ENCODE measurements at places on chromosomes 6 and 20.
A peak's percentile ranks its signal among the peaks of the same experiment; 100 is the strongest.

GRCh38 chr6:10962673-10963072, 75.8 kb downstream of the SYCP2L start:
- peak; percentile 59 for DNase-seq

GRCh38 chr20:61902221-61902869, 163.3 kb downstream of the TAF4 start:
- DNase-seq = no peak

- DNase-seq = peak; percentile 90
Observed at GRCh38 chr6:140062043-140063020, 687.9 kb upstream of the CITED2 start.

GRCh38 chr6:139711804-139712585, 337.5 kb upstream of the CITED2 start:
- peak; percentile 59 for DNase-seq

DNA sequence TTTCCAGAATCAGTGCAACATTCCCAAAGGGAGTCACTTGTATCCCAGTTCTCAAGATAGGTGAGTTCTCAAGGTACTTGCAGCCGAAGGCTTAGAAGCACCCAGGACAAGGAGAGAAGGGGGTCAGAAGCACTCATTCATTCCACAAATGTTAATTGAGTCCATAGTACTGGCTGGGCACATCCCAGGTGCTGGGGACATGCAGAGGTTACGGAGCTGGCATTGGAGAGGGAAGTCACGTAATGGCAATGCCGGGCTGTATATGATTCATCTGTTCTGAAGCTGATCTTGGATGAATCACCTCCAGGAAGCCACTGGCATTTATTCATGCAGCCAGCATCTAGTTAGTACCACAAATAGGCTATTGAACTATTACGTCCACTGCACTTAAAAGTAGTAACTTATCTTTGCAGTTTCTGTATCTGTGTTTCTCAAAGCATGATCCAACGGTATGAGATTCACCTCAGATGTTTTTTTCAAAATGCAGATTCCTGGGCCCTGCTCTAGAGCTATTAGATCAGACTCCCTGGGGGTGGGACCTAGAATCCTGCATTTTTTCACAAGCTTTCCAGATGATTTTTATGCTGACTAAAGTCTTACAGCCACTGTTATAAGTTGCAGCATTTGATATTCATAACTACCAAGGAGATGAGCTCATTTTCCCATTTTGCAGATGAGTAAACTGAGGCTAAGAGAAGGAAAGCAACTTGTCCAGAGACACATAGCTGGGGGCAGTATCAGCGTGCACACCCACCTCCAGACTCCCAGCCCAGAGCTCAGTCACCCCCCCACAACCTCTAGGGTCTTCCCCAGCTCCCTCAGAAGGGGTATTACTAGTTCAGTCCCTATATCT, 44.1 kb upstream of the ID1 start:
- DNase-seq = peak; percentile 91

GRCh38 chr6:40788661-40789655, 201.8 kb upstream of the LRFN2 start:
- DNase-seq = peak; percentile 9

DNA sequence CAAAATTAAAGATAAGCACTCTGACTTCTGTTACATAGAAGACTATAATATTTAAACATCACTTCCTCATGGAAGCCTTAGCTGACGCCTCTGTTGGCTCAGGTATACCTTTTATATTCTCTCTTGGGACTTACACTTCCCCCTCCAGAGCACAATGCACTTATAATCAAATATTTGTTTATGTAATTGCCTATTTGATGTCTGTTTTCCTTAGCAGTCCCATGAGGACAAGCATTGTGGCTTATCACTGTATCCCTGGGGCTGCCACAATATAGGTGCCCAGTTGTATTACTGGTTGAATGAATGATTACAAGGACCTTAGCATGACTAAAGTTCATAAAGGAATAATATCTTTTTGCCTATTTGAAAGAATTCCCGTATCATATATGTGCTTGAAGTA, 186.7 kb upstream of the VGLL2 start:
- no peak for DNase-seq

All from NCI-H226 (cell line).